ENCODE measurements at places on chromosomes 4 and X. TPM values are rescaled to one million over a fixed set of nuclear protein-coding genes. Genes with fewer than 3 reads are reported as not detected.

GRCh38 chr4:156998500-156999174 is 27.0 kb upstream of the PDGFC start:
- no peak for DNase-seq

- no peak for DNase-seq
These were observed 46.5 kb downstream of the CWH43 start for GRCh38 chr4:49032440-49033161.

GRCh38 chr4:8742546-8742945 is 129.1 kb downstream of the HMX1 start:
- DNase-seq: no peak

DNA sequence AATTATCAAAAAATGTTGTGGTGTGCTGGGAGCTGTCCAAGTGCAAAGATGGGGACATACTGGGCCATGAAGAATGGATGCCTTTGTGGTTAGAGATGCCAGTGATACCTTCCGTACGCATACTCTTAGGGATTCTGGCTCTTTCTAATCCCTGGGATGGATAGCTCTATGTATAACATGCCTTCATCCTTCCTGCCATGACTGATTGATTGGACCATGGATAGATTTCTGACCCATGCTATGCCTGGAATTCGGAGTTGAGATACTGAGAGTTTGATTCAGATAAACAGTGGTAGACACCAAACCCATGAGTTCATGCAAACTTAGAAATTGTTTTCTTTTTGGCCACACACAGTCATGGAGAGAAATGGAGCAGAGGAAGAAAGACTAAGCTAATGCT is 147.2 kb upstream of the WDFY3 start:
- no peak for DNase-seq

MSN gene
- polyA plus RNA-seq: 214 TPM

SHROOM2 gene
- 17.2 TPM for polyA plus RNA-seq

SPON2 gene
- polyA plus RNA-seq: 14.5 TPM

YTHDC1 gene
- polyA plus RNA-seq: 184 TPM

DMRTC1 gene
- polyA plus RNA-seq: 1.1 TPM

DNA sequence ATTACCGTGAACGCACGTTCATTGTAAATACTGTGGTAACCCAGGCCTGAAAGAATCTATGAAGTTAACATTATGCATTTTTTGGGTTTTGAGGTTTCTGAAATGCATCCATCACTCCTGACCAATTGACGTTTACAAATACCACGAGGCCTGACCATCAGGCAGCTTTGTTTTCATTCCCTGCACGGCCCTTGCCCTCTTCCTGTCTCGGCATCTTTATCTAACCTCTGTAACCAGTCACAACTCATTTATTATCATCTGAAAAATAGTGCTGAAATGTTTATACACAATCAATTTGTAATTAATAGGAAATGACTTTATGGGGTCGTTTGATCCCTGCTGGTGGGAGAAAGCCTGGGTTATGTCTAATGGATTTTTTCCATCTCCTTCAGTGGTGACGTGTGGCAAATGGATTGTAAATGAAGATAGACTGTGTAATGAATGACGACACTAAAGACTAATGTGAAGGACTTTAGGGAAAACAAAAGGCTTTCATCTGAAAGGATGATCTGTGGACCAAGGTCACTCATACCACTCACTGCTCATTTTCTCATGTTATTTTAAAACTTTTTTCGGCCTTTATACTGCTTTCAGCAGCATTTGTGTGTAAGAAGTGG is 102.7 kb upstream of the SORBS2 start:
- peak; percentile 56 for DNase-seq

GRCh38 chr4:87038837-87039615 is 104.2 kb downstream of the AFF1 start:
- DNase-seq: peak; percentile 87

DNA sequence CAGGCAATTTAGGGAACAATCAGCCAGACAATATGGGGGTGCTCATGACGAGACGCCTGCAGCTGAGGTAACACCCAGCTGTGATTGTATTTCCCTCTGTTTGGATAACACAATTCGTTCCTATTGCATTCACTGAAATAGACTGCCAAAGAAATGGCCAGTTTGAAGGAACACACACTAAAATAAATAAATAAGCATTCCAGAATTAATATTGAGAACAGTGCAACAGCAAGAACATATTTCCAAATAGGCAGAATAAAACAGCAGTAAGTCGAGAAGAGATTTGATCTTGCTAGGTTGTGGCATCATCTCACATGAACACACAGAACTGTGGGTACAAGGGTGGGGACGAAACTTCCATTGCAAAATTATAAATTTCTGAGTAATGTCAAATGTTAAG is 133.5 kb upstream of the FAM47B start:
- no peak for DNase-seq

GRCh38 chr4:42855779-42856178 is 36.7 kb upstream of the GRXCR1 start:
- DNase-seq: no peak

CT45A10 gene
- polyA plus RNA-seq: not detected

GRCh38 chr4:185396724-185397385 is at the start of gene ANKRD37:
Gene ANKRD37 (plus strand): TSS chr4:185396841. CDS start chr4:185396924, 83 bp downstream.
- peak; percentile 80 for DNase-seq

DNA sequence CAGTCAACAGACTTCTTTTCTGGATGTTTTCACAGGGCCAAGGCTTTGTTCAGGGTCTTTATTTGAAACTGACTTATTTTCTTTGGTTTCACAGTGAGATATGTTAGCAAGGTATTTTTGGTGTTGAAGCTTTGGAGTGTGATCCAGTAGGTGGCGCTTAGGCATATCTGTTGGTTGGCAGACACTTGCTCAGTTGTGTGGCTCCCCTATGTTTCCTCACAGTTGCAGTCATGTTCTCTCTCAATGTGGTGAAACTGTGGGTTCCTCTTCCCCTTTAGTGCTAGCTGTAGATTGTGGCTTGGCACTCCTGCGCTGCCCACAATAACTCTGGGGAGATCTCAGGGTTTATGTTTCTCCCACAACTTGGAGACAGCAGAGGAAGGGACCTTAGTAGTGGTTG is 460.8 kb downstream of the SLITRK2 start:
- DNase-seq: no peak

- no peak for DNase-seq
These were observed 123.3 kb downstream of the SLC10A7 start for GRCh38 chr4:146398404-146398803.

CFAP99 gene
- 0.91 TPM for polyA plus RNA-seq

DNA sequence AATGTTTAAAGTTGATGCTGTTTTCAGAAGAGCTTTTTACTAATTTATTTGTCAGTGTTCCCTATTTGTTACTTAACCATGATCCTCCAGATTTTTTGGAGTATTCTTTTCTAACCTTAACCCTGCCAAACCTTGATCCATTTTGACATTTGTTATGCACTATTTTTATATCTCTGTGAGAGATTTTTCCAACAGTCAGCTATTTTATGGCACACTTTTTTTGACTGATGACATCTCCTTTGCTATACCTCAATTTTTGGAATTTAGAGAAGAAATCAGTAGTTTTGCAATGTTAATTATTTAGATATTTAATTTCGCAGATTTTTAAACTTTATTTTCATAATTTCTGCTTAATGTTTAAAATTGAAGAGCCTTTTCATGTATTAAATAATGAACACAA is 66.0 kb downstream of the CPEB2 start:
- no peak for DNase-seq

- DNase-seq: no peak
These were observed 205.3 kb upstream of the CLNK start for GRCh38 chr4:10889819-10890218.
